Activated naive CD4-positive, alpha-beta T cell treated with anti-CD3 and anti-CD28 coated beads, Interleukin-2, amount 50 U/mL, for 72 hours (primary cell): ENCODE measurements at places on chromosomes 7 and 10. TPM values are rescaled to one million over a fixed set of nuclear protein-coding genes. Genes with fewer than 3 reads are reported as not detected.

The SYNPO2L gene
- total RNA-seq = not detected

The CACNA2D1 gene
- total RNA-seq = not detected

The CAPZA2 gene
- 148 TPM for total RNA-seq

The GNG11 gene
- total RNA-seq = not detected

The VSIR gene
- total RNA-seq = 54.5 TPM

The LARP4B gene
- total RNA-seq = 122 TPM

The ASZ1 gene
- not detected for total RNA-seq

The KLF14 gene
- total RNA-seq = not detected

The HMX2 gene
- 0.60 TPM for total RNA-seq

The AKR1D1 gene
- total RNA-seq = not detected

The SLC18A3 gene
- not detected for total RNA-seq

The KCNH2 gene
- total RNA-seq = 0.41 TPM

The MYL10 gene
- total RNA-seq = not detected

The OPN1SW gene
- total RNA-seq = not detected

The SPDYE16 gene
- total RNA-seq = not detected

The CCDC172 gene
- total RNA-seq = not detected

The ZNF394 gene
- 25.0 TPM for total RNA-seq

The ABCB1 gene
- 5.1 TPM for total RNA-seq

The FAM171A1 gene
- total RNA-seq = 3.7 TPM

The TUBB8 gene
- 0.32 TPM for total RNA-seq

The AMPH gene
- not detected for total RNA-seq

The GARS1 gene
- 263 TPM for total RNA-seq

The ENTPD1 gene
- total RNA-seq = 1.4 TPM

The ACHE gene
- total RNA-seq = not detected

The DNAH11 gene
- 0.02 TPM for total RNA-seq

The CYP26C1 gene
- not detected for total RNA-seq

The FANK1 gene
- not detected for total RNA-seq

The SND1 gene
- total RNA-seq = 175 TPM

The SKIDA1 gene
- total RNA-seq = 0.54 TPM

The ASIC3 gene
- total RNA-seq = 7.6 TPM

The TFEC gene
- total RNA-seq = not detected

The PLAU gene
- total RNA-seq = 0.39 TPM

The UNCX gene
- total RNA-seq = not detected

The SPDYE1 gene
- not detected for total RNA-seq

The SLC25A40 gene
- total RNA-seq = 51.1 TPM

The SPDYE8 gene
- total RNA-seq = not detected

The ITGB8 gene
- total RNA-seq = 0.02 TPM

The CPXM2 gene
- total RNA-seq = not detected

The CYP2C8 gene
- not detected for total RNA-seq

The MRC1 gene
- total RNA-seq = not detected

The NPFFR1 gene
- not detected for total RNA-seq

The STAG3 gene
- total RNA-seq = 33.3 TPM

The ENKUR gene
- 0.08 TPM for total RNA-seq

The RADIL gene
- total RNA-seq = 0.18 TPM

The RAPGEF5 gene
- 0.23 TPM for total RNA-seq

The PPP1R3C gene
- total RNA-seq = 0.09 TPM

The SORCS1 gene
- not detected for total RNA-seq

The ZNF511 gene
- 55.6 TPM for total RNA-seq

The NKX2-3 gene
- not detected for total RNA-seq

The FKBP6 gene
- total RNA-seq = not detected

The TLX1 gene
- not detected for total RNA-seq

The CYP3A4 gene
- 0.14 TPM for total RNA-seq

The GIMAP5 gene
- 73.1 TPM for total RNA-seq

The KCND2 gene
- total RNA-seq = not detected

The CARD11 gene
- 83.3 TPM for total RNA-seq

The TEX47 gene
- not detected for total RNA-seq

The STOX1 gene
- total RNA-seq = 0.84 TPM
